ENCODE measurements at places on chromosomes 13 and 19.

GRCh38 chr13:20206065-20206697 is 13.4 kb upstream of the GJB2 start:
- DNase-seq = no peak

DNA sequence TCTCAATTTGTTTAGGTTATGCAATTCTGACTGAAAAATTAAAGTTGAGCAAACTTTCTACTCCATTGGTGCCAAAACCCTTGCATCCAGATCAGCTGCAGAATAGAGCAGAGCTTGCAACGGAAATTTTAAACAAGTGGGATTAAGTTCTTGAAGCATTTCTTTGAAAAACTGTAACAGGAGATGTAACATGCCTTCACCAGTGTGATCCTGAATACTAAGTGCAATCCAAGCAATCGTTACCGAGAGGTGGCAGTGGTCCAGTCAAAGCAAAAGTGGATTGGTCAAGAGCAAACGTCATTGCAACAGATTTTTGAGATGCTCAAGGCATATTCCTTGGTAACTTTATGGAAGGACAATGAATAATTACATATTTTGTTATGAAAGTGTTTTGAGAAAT is 841.1 kb upstream of the SLITRK5 start:
- no peak for DNase-seq

DNA sequence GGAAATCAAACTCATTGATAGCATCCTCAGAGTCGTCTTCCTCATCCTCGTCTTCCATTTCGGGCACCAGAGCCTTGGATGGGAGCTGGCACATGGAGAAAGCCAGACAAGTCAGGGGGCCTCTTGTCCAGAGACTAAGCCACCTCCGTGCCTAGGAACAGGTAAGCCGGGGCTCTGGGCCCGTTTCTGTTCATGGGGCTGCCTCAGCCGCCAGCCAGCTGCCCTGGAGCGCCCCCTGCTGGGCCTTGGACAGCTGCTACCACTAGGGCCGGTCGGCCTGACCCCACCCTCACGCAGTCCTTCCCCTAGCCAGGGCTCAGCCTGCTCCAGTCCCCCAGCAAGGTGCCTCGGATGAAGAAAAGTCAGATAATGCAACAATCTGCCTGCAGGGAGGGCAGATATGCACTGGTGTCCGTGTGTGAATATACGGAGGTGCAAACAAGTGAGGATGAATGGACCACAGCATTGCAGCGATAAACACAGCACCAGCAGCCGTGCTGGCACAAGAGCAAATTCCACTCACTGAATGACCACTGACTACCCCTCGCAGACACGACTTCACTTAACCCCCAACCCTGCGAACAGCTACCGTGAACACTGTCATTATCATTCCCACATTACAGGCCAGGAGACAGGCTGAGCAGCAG is 11.9 kb upstream of the PRKD2 start:
- peak; percentile 79 for DNase-seq

- DNase-seq = no peak
Measured at GRCh38 chr13:22276616-22277015, 605.7 kb downstream of the FGF9 start.

DNA sequence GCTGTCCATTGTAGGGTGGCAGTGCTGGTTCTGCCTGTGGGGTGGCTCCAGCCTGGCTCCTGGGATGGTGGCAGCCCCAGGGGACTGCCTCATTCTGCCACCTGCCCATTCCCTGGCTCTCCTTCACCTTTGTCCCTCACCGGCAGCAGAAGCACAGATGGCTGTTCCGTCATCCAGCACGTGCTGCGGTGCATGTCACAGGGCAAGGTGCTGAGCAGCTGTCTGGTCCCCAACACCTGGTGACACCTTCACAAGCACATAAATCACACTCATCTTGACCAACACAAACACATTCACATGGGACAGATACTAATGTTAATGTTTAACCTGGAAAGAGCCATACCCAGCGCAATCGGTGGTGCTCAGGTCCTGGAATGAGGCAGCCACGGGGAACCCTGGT is 126.8 kb downstream of the UQCRFS1 start:
- DNase-seq = no peak

DNA sequence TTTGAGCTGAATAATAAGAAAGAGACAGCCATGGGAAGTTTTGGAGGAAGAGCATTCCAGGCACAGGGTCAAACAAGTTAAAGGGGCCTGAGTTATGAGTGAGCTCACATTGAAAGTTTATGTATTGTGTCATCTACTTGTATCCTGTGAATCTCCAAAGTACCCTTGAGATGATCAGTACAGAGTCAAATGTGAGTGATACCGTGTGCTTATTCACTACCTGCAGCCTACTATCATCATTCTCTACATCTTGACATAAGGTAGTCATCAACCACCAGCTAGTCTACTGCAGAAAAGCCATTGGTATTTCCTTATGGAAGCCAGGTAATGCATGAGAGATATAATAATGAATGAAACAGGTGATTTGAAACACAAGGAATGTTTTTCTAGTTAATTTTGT is 3.0 kb upstream of the KCTD12 start:
- DNase-seq = no peak

GRCh38 chr13:101520672-101521071 is 68.2 kb downstream of the ITGBL1 start:
- peak; percentile 27 for DNase-seq

- DNase-seq = no peak
Measured at GRCh38 chr19:4694211-4694987, 24.3 kb upstream of the MYDGF start.

DNA sequence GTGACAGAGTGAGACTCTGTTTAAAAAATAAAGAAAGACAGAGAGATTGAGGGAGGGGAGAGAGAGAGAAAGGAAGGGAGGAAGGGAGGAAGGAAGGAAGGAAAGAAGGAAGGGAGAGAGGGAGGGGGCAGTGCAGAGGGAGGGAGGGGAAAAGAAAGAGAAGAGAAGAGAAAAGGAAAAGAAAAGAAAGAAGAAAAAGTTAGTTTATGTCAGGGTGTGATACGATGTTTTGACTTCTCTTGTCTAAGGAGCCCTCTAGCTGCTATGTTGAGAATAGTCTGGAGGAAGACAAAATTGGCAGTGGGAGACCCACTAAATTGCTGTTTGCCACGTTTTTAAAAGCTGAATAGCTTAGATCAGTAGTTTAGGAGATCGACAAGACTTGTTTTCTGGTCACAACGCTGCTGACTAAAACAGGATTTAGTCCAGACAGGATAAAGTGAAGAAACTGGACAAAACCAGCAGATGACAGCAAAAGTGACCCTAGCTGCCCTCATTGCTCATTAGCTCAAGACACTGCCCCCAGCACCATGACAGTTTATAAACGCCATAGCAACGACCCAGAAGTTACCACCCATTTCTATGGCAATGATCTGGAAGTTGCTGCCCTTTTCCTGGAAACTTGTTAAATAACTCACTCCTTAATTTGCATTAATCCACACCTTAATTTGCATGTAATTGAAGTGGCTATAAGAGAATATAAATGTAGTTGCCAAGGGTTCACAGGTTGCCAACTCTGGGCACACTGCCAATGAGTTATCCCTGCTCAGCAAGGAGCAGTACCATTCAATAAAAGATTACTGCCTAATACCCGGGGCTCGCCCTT is 11.1 kb downstream of the TEX101 start:
- DNase-seq = peak; percentile 13

DNA sequence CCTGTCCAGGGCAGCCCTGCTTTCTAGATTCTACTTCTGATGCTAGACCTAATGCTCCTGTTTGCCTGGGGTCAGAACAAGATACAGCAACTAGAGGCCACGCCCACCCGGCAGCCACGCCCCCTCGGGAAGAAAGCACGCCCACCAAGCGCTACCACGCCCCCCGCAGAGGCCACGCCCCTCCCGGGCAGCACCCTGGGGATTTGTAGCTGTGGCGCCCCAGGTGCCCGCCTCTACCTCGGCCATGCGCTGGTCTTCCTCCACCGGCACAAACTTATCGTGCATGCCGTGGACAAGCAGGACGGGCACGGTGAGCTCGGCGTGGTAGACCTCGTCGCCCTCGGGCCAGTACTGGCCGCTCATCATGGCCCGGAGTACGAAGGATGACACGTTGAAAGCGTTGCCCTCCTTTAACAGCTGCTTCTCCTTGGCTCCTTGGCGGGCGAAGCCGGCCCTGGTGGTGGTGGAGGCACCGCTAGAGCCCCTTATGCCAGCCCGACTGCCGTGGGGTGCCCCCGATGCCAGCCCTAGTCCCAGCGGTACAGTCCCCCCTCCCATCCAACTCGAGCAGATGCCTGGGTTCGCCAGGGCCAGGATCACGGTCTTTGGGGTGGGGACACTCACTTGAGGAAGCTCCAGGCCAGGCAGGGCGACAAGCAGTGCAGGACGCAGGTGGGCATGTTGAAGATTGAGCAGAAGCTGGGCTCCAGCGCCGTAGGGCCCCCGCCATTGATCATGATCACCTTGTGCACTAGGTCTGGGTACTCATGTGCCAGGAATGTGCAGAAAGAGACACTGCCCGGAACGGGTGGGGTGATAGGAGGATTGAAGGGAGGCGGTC is 9.0 kb downstream of the ABHD8 start:
- DNase-seq = no peak

DNA sequence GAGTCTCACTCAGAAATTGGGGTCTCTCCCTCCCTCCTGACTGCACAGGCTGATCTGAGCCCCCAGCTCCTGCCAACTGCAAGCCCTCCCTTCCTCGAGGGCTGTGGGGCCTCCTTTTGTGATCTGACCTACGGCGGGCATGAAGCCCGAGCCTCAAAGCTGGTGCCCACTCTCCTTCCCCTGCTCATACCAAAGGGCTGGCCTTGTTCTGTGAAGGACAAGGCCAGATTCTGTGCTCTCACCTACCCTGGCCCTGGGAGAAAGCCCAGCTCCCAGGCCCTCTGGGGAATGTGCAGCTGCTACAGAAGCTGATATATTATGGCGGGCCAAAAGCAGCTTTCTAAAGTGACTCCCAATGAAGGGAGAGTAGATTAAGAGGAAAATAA is 9.0 kb upstream of the ECH1 start:
- no peak for DNase-seq

DNA sequence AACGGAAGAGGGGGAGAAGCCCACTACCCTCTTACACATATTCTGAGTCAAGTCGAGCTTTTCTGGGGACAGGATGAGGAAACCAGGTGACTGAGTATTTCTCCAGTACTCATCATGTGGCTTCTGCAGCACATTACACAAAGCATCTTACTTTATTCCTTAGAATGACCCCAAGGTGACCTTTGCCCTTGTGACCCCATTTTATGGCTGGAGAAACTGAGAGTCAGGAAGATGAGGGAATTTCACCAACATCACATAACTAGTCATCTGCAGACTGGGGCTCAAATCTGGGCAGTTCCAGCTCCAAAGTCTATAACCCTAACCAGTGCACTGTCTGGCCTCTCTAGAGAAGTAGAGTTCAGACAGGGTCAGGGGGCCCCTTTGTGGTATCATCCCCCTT is 707.0 kb downstream of the UQCRFS1 start:
- DNase-seq = no peak

DNA sequence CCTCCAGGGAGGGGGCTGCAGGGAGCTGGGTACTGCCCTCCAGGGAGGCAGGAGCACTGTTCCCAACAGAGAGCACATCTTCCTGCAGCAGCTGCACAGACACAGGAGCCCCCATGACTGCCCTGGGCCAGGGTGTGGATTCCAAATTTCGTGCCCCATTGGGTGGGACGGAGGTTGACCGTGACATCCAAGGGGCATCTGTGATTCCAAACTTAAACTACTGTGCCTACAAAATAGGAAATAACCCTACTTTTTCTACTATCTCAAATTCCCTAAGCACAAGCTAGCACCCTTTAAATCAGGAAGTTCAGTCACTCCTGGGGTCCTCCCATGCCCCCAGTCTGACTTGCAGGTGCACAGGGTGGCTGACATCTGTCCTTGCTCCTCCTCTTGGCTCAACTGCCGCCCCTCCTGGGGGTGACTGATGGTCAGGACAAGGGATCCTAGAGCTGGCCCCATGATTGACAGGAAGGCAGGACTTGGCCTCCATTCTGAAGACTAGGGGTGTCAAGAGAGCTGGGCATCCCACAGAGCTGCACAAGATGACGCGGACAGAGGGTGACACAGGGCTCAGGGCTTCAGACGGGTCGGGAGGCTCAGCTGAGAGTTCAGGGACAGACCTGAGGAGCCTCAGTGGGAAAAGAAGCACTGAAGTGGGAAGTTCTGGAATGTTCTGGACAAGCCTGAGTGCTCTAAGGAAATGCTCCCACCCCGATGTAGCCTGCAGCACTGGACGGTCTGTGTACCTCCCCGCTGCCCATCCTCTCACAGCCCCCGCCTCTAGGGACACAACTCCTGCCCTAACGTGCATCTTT is 7.8 kb upstream of the CEACAM5 start:
- no peak for DNase-seq

DNA sequence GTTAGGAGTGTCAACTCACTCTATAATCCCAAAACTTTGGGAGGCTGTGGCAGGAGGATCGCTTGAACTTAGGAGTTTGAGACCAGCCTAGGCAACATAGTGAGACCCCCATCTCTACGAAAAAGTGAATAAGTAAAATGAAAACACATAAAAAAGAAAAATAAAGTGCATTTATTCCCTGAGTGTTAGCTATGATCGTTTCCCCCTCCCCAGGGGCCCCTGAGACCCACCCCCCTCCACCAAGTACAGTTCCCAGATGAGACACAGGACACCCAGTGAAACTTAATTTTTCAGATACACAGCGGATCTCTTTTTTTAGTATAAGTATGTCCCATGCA is 28.6 kb upstream of the NANOS3 start:
- DNase-seq = no peak

DNA sequence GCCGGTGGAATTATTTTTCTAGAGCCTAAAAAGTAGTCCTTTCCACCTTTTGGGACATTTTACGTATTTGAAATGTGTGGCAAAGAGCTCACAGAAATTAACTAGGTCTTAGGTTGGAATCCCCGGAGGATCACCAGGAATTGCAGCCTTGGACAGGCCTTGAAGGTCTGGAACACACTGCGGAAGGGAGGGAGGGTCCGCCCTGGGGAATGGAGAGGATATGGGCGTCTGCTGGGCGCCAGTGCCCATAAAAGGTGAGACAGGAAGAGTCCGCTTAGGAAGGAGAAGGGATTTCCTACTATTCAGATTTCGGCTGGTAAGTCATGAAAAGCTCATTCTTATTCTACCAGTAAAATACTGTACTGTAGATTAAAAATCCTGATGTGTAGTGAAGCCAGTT is 111.9 kb downstream of the COL4A2 start:
- DNase-seq = no peak

DNA sequence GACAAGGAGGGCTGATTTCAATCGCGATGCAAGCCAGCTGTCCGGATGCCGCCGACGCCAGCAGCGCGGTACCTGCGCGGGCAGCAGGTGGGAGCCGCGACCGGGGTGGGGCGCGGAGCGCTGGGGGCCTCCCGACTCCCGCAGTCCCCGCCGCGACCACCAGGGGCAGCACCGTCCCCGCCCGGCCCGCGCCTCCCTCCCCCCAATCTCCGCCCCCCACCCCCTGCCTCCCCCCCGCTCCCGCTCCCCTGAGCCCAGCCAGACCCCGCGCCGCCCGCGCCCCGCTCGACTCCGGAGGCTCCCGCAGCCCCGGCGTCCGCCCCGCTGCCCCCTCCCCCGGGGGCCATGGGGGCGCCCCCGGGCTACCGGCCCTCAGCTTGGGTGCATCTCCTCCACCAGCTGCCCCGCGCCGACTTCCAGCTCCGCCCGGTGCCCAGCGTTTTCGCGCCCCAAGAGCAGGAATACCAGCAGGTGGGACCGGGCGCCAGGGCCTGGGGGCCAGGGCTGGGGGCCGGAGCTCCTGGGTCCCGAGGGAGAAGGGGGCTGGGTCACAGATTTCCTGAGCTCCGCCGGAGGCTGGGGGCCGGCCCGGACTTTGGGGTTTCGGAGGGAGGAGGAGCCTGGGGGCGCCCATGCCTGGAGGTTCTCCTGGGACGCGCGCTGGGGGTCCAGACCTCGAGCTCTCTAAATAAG is at the start of gene TTYH1:
TSS of gene TTYH1 (plus strand) at position 257 of the 693 bp plus-strand sequence. CDS start at position 346, 89 bp downstream.
- DNase-seq = no peak
